NCI-H1048 (cell line): ENCODE measurements at places on chromosomes 6 and 20.

DNA sequence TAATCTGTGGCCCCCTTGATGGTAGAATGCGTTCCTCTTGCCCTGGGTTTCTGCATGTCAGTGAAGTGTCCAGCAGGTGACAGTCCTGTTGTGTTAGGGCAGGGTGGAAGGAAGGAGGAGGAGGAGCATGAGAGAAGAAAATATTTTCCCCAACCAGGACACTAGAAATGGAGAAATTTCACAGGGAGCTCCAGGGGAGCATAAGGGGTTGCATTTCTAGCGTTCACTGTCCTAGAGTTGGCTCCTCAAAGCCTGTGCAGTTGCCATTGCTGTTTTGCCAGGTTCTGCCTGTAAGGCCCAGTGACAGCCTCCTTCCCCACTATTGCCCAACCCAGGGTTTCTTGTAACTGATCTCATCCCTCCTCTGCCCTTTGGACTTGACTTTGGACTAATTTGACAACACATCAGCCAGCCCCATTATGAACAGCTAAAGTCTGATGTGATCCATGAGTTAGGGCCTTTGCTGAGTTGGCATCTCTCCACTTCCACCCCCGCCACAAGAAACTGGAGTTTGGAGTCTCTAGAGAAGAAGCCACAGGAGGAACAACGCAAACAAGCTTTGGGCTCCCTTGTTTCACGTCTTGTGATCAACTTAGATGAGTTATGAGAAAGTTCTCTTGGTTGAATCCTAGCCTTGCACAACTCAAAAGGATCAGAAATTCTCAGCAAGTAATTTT is 14.0 kb upstream of the FAM50B start:
- no peak for DNase-seq

- no peak for DNase-seq
Measured at GRCh38 chr20:50577175-50578018, 67.2 kb downstream of the PTPN1 start.

DNA sequence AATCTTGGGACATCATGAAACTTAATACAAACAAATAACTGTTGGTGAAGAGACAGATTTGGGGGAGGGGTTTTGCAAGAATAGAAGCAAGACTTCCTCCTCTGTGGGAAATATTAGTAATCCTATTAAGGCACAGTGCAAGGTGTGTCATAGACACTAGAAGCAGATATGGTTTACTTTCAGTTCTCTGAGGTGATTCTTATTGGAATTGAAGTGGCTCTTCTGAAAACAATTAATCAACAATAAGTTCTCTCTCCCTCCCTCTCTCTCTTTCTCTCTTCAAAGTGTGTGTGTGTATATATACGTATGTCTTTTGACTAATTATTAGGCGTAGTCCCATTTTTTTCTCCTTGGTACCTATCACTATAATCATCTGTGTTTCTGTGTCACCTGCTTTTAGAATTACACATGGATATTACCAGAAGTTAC is 99.8 kb downstream of the HIVEP2 start:
- no peak for DNase-seq

- no peak for DNase-seq
Measured at GRCh38 chr20:59730722-59731121, 126.4 kb downstream of the PHACTR3 start.

- no peak for DNase-seq
Measured at GRCh38 chr6:257031-257725, 35.1 kb upstream of the DUSP22 start.

DNA sequence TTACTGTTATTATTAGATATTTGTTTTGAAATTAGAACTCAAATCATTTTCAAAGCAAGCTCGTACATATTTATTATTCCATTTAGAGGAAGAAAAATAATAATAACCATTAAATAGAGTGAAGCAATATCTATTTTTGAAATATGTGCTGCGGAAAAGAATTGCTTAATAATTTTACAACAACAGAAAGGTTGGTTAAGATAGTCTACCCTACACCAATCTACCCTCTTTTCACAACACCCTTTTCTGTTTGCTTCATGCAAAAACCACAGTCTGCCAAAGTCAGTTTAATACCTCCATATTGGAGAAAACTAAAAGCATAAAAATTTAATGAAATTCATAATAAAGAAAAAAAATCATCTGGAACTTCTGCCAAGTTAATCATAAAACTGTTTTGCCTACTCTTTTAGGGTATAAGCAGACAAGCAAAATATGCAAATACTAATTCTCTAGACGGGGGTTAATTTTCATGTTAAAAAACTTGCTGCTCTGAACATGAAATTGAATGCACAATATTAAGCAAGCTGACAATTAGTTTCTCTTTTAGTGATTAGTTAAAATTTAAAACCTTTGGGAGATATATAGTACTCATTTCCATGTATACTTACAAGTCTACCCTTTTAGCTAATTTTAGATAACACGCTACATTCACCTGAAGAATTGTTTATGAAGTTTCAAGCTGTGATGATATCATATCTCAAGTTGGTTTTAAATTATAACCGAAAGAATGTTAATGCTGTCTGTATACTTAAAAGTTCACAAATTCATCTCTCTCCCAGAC is 100.2 kb downstream of the AHI1 start:
- no peak for DNase-seq

DNA sequence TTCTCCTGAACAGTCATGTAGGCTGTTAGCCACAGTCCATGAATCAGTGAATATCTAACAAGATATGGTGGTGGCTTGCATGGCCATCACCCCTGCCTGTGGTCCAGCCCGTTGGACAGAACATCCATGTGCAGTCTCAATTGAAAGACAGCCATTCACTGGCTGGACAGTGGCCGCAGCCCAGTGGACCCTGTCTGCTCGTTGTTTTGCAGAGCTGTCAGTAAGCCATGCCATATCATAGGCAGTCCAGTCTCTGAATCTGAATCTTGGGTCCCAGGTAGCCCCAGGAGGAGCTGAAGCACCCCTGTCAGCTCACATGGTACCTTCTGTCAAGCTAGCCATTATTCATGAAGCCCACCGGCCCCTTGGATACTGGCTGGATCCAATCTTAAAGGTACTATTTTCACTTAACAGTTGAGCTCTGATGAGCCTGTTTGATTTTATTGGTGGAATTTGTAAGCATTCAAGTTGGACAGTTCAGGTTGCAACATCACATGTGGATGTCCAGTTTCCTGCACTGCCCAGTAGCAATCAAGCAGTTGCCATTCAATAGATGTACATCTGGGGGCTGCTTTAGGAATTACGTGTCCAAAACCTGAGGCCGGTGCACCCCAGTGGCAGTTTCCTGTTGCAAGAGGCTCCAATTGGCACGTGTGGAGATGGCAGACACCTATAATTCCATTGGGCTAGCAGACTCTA is 37.8 kb downstream of the SERPINB1 start:
- no peak for DNase-seq

- DNase-seq: no peak
Measured at GRCh38 chr20:44566018-44566417, 16.4 kb upstream of the PKIG start.

- no peak for DNase-seq
Measured at GRCh38 chr6:2753110-2753489, 2.4 kb upstream of the MYLK4 start.

GRCh38 chr6:150184850-150185731 is 42.2 kb downstream of the PPP1R14C start:
- DNase-seq: no peak
